ENCODE measurements at places on chromosomes 4 and X.

- DNase-seq: no peak
These were observed 529.1 kb upstream of the SMIM31 start for GRCh38 chr4:164224871-164225270.

DNA sequence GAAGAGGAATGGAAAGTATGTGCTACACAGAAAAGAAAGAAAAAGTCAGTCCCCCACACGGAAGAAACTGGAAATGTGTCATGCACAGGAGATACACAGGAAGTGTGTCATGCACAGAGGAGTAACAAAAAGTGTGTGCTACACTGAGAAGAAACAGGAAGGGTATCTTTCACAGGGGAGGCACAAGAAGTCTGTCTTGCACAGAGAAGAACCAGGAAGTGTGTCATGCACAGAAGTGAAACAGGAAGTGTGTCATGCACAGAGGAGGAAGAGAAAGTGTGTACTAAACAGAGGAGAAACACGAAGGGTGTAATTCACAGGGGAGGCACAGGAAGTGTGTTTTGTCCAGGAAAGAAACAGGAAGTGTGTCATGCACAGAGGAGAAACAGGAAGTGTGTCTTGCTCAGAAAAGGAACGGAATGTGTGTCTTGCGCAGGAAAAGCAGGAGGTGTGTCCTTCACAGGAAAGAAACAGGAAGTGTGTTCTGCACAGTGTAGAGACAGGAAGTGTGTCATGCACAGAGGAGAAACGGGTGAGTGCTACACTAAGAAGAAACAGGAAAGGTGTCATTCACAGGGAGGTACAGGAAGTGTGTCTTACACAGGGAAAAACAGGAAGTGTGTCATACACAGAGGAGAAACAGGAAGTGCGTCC lies 527.2 kb upstream of the PRKX start:
- no peak for DNase-seq

DNA sequence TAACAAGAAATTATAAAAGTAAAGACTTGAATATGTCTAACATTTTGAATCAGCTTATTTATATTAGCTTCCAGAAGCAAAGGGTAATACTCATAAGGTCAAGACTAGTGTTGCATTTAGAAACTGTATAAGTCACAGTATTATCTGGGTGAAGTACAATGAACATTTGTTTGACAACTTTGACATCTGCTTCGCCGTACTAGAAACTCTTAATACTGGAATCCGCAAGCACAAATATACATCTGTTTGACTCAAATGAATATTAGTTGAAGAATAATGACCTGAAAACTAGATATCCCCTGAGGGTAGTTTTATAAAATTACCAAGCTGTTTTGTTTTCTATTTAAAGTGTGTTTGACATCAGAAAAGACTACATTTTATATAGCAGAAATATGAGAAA lies 135.4 kb upstream of the ATOH1 start:
- DNase-seq: no peak

DNA sequence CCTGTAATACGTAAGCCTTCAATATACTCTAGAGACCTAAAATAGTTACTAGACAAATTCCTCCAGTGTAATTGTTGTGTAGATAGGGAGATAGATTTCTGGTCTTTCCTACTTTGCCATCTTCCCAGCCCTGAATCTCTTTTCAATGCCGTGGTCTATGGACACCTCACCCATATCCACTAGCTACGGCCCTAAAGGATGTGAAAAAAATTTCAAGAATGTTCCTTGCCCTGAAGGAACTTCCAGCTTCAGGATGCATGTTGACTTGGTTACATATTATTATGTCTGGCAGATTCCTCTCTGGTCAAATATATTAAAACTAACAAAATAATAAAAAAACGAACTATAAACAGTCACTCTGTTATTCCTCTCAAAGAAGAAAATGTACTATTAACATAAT lies 52.4 kb upstream of the TSPAN5 start:
- DNase-seq: no peak

DNA sequence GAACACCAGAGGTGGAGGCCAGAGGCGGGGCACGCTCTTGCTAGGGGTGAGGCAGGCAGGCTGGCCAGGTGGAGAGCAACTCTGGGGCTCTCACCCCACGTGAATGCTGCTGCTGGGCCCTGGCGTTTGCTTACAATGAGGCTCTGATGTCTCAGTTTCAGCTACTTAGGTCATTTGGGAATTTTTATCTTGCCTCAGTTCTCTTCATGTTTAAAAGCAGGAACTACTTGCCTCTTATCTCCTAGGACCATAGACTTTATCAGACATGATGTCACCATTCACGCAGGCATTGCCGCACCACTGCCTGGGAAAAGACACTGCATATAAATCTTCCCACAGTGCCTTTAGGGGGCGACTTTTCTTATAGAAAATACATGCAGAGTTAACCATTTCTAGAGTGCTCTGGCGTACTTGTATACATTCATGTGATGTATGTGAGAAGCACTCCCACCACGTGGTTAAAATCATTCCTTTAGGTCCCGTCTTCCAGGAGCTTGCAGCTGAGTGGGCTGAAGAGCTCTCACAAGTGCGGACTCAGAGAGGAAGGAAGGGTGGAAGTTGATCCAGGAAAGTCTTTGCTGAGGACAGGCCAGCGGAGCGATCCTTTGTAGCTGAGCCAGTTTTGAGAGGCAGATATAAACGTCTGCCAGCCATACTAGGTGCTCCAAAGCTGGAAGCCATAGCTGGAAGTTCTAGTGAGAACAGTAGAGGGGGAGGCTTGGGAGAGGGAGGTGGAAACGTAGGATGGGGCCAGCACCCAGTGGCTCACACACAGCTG lies 84.3 kb upstream of the CLDN34 start:
- no peak for DNase-seq

DNA sequence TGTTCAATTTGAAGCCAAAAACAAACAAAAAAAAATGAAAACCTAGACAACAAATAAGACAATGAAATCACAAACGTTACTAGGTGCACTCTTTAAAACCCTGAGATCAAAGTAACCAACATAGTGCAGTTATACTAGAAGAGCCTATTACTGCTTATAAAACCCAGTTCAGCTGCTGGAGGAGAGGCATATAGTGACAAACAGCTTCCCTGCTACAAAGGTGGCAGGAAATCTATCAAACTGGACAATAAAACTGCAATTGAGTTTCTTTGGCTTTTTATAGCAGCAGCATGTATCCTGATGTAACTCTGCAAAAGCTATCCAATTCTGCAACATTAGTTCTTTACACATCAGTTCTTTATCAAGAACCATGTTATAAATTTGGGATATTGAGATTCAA lies 155.6 kb downstream of the LRBA start:
- no peak for DNase-seq

- no peak for DNase-seq
These were observed at the start of gene GPR34 for GRCh38 chrX:41688835-41689234. TSS of gene GPR34 (plus strand) at chrX:41688973. CDS start at chrX:41695634, 6,661 bp downstream.

GRCh38 chrX:119067023-119067739 lies 5.6 kb upstream of the CT47C1 start:
- no peak for DNase-seq

- no peak for DNase-seq
These were observed 1026.0 kb downstream of the ADGRL3 start for GRCh38 chr4:62226082-62226481.

DNA sequence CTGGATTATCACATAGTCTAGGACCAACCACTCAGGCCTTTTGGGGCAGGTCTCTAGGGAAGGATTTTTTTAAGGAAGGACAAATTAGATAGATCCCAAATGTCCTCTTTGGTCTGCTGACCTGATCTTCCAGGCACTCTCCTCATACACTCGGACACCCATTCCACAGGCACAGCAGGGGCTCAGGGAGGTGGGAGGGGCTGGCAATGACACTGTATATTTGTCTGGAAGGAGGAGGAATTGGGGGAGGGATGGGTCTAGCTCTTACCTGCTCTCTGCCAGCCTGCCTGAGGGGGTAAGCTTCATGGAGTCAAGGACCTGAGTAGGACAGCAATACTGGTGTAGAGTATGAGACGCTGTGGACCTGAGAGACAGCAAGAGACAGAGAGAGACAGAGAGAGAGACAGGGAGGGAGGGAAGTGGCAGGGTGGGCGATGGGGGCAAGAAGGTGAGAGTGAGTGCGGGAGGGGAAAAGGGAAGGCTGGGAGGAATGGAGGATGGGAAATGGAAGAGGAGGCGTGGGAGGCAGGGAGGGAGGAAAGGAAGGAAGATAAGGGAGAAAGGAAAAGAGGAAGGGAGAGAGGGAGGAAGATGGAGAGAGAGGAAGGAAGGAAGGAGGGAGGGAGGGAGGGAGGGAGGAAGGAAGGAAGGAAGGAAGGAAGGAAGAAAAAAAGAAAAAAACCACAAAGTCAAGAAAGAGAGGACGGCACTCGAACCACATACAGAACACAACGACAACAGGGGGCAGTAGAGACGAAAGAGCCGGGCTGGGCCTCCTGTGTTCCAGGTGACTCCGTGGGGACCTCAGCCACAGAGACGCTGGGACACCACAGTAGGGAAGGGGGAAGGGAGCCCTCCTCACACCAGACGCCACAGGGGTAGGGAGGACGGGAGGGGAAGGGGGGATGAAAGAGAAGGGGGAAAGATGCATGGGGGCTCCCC lies 1.8 kb downstream of the IQSEC2 start:
- DNase-seq: no peak

- no peak for DNase-seq
These were observed at the start of gene MXD4 for GRCh38 chr4:2261853-2262144. TSS of gene MXD4 (minus strand) at chr4:2262109. CDS start at chr4:2261980, 129 bp downstream.

- no peak for DNase-seq
These were observed 2.6 kb downstream of the RAB28 start for GRCh38 chr4:13481569-13481968.

- no peak for DNase-seq
These were observed 1109.3 kb upstream of the LCORL start for GRCh38 chr4:19130866-19131265.

DNA sequence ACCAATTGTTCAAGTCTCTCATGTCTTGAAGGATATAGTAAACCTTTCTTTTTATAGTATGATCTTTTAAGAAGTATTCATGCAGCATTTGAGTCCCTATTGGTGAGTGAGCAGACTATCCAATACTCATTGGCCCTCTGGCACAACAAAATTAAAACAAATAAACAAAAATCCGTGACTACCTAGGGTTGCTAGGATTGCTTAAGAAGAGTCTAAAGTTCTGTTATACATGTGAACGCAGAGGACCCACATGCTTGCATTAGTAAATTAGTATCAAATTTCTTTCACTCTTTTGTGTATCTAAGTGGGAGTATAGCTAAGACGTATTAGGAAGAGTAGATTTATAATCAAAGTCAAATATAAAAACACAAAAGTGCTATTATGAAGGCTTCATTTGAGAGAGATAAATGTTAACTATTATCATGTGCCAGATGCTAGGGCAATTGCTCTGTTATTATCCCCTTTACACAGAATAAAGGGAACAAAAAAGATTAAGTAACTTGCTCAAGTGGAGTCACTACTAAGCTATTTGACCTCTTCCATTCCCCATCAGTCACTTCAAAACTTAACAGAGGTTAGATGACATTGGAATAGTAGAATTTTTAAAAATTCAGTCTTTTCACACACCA lies 29.2 kb upstream of the LARP1B start:
- no peak for DNase-seq

DNA sequence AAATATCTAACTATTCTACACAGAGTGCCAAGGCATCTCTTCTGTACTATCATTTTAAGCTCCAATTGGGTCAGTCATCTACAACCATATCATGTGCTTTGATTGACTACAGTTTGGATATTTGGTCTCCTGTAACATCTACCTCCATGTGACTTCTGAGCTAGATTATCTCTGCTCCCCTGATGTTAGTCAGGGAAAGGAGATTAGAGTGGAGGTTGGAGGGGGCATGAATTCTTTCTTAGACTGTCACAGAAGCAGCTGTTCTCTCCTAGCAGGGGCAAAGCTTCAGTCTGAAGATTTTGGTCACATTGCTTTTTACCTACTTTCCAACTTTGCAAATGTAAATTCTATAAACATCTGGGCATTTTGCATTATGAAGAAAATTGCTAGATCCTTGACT lies 62.6 kb upstream of the C4orf54 start:
- DNase-seq: no peak

DNA sequence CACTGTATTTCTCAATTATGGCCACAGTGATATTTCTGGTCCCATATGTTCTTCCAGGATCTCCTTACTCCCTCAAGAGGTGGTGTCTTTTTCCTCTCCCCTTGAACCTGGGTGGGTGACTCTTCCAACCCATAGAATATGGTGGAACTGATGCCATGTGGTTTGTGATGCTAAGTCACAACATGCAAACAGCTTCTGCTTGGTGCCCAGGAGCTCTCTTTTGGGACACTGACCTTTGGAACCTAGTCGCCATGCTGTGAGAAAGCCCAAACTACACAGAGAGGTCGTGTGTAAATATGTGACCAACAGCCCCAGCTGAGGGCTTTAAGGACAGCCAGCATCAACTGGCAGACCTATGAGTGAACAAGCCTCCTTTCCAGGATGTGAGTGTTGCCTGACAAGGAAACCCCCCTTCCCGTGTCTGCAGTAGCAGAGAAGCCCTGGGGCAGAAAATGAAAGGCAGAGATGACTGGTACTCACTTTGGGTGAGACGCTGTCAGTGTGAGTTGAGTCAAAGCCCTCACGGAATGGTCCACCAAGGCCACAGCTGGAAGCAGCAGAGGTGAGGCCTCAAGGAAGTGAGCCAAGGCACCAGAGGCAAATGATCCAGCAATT lies 223.4 kb downstream of the BCOR start:
- no peak for DNase-seq

GRCh38 chrX:124023838-124024238 lies 62.3 kb downstream of the STAG2 start:
- no peak for DNase-seq

DNA sequence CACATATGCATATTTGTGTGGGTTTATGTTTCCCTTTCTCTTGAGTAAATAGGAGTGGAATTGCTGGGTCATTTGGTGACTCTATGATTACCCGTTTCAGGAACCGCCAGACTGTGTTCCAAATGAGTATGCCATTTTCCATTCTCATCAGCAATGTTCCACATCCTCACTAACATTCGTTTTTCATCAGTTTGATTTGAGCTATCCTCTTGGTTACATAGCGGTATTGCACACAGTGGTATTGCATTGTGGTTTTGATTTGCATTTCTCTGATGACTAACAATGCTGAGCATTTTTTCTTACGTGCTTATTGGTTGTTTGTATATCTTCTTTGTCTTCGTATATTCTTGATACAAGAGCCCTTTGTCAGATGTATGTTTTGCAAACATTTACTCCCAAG lies 218.0 kb upstream of the AMOT start:
- DNase-seq: no peak

Data from D721Med (cell line).